LHCN-M2 (cell line): ENCODE measurements at places on chromosomes 11 and 22.

- DNase-seq = peak; percentile 75
Observed at GRCh38 chr11:86637988-86638387, 34.4 kb downstream of the ME3 start.

- no peak for DNase-seq
Observed at GRCh38 chr22:48795664-48796063, 1032.0 kb downstream of the BRD1 start.

GRCh38 chr11:75777461-75778110 is 9.0 kb downstream of the DGAT2 start:
- no peak for DNase-seq

DNA sequence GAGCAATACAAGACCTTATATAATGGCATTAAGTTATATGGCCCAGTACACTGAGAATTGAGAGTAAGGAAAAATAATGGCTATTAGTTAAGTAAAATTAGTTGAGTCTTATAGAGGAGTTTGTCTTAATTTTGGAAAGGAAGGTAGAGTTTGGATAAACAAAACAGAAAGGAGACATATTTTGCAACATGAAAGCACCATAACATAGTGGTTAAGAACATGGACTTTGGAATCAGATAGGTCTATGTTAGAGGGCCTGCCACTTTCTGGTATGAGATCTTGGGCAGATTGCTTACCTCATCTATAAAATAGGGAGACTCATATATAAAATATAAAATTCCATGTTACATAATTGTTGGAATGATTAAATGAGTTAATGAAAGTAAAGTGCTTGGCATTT is 68.9 kb downstream of the CSTPP1 start:
- no peak for DNase-seq

- DNase-seq = peak; percentile 43
Observed at GRCh38 chr11:68632802-68633201, 51.5 kb upstream of the GAL start.

DNA sequence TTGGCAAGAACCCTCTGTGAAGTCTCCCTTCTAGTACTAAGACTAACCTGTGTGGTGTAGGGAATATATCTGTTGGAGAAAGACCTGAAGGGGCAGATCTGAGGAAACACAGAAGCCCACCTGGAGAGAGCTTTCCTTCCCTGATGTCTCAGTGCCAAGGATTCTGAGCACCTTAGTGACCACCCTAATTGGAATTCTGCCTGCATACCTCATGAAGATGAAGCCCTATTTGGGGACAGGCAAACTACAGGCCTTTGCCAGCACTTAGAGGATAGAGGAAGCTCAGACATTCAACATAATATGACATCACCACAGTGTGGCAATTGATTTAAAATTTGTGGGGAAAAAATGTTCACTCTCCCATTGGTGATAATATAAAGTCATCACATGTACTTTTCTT is 766.2 kb upstream of the KIRREL3 start:
- no peak for DNase-seq

- no peak for DNase-seq
Observed at GRCh38 chr11:124867700-124868099, 2.5 kb downstream of the ROBO3 start.

GRCh38 chr11:122754553-122755322 is 83.6 kb upstream of the CRTAM start:
- no peak for DNase-seq

DNA sequence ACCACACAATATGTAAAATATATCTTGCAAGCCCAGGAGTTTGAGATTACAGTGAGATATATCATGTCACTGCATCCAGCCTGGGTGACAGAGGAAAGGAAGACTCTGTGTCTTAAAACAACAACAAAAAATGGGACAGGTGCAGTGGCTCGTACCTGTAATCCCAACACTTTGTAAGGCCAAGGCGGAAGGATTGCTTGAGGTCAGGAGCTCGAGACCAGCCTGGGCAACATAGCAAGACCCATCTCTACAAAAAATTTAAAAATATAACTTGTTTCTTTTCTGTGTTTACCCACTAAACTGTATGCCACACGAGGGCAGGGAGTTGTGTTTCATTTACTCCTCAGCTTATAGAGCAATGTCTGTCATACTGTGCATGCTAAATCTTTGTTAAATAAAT is 3.1 kb downstream of the ZNF280A start:
- DNase-seq = no peak

- no peak for DNase-seq
Observed at GRCh38 chr11:57555393-57555792, 12.1 kb downstream of the UBE2L6 start.

DNA sequence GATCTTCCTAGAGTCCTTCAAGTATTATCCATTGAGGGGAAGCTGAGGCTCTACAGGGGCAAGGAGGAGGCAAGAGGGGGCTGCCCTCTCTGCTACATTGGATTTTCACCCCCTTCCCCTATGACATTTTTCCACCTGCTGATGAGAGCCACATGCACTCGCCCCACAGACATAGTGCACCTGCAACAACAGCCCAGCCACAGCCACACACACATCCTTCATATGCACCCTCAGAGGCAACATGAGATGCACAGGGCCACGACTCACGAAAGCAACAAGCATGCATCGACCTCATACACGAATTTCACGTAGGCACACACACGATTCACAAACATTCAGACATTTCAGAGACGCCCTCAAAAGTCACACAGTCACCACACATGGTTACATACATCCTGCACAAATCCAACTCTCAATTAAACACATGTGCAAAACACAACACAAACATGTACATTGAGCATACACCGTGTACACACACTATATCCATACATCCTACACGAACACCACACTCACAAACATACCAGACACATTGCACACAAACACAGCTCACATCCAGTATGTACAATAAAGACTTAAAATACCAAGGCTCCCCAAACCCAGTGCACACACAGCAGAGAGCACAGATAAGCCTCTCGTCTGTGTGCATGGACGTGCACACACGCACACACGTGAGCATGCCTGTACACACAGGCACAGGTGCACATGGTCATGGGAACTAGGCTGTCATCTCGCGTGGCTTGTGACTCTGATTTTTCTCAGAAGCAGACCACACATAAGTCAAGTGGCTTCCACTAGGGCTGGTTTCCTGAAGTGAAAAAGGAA is 6.3 kb upstream of the LRRC32 start:
- no peak for DNase-seq

DNA sequence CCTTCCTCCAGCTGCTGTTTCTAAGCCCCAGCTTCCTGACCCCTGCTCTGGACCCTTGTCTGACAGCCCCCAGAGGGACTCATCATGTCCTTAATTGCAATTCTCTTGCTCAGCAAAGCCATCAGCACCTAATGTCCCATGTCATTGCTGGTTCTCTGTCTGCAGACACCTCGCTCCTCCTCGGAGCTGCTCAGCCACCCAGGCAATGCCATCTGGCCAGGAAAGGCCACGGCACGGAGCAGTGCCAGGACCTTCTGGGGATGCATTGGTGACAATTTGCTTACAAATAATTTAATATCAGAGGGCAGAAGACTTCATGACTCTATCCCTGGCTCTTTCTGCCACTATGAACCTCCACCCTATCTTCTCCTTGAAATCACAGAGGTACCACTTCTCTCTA is 107.0 kb upstream of the THY1 start:
- no peak for DNase-seq

DNA sequence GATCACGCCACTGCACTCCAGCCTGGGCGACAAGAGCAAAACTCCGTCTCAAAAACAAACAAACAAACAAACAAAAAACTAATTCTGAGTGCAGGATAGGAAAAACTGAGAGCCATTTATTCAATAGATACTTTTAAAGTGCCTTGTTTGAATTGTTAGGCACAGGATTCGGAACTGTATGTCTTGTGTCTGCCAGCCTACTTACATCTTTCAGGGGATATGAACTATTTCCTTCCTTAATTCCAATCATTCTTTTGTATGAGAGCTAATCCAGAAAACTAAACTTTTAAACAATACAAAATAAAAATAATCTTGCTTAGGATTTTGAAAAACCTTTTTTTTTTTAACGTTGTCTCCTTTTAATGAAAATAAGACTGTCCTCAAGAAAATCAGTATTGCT is 12.6 kb downstream of the UVRAG start:
- DNase-seq = no peak

- DNase-seq = no peak
Observed at GRCh38 chr22:48259991-48260670, 1497.7 kb downstream of the TBC1D22A start.

DNA sequence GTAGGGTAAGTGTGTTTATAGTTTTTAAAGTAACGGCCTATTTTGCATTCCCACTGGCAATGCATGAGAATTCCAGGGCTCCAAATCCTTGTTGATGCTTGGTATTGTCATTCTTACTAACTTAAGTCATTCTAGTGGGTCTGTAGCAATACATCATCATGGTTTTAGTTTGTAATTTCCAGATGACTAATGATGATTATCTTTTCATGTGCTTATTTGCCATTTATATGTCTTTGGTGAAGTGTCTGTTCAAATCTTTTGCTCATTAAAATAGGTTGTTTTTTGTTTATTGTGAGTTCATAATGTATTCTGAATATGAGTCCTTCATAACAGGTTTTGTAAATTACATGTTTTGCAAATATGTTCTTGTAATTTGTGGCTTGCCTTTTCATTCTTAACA is 31.2 kb downstream of the MTMR3 start:
- peak; percentile 76 for DNase-seq

DNA sequence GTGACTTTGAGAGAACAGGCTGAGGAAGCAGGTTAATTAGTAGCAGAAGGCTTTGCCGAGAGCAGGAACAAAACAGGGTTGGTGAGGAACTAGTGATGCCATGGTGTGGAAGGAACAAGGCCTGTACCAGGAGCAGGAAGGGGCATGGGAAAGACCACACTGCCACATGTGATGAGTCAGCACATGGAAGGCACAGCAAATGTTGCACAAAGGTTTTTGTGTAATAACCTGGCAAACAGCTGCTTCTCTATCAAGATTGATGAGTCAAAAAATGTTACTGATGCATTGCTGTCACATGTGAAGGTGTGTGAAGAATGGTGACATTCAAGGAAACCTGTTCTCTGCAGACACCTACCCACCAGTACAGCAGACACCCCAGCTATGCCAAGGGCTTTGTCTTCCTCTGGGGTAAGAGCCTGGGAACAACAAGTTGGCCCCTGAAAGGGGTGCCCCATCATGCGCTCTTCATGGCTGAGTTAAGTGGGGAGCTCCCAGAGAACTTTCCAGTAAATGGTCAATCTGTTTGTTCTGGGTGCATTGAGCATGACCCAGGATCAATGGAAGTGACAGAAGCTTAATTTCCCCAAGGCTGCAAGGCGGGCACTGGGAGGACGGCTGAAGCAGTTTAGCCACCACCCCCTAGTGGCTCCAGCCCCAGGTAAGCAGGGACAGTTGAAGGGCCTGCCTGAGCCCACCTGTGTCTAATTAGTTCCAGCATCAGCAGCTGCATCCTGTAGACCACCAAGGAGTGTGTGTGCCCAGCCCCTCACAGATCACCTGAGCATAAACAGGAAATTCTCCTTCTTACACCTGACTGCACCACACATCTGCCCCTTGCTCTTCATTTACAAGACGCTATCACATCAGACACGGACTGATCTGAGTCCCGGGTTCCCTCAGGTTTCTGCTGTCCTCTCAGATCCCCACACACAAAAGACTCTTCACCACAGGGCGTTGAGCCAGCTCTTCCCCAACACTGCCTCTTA is 47.6 kb downstream of the GGTLC2 start:
- DNase-seq = peak; percentile 59

DNA sequence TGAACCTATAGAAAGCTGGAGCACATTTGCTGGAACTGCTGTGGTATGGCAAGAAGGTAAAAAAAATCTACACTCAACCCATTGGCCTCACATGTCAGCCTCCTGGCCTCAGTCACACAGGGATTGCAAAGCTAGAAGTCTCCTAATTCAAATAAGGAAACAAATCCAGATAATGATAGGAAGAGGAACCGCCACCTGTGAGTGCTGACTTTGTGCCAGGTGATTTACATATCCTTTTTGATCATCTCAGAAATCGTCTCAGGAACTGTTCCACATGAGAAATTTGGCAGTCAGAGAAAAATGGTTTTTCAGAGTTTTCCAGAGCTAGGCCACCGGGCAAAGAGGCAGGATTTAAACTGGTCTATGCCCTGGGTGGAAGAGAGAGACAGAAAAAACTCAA is 986 bp downstream of the NLRP10 start:
- DNase-seq = no peak

DNA sequence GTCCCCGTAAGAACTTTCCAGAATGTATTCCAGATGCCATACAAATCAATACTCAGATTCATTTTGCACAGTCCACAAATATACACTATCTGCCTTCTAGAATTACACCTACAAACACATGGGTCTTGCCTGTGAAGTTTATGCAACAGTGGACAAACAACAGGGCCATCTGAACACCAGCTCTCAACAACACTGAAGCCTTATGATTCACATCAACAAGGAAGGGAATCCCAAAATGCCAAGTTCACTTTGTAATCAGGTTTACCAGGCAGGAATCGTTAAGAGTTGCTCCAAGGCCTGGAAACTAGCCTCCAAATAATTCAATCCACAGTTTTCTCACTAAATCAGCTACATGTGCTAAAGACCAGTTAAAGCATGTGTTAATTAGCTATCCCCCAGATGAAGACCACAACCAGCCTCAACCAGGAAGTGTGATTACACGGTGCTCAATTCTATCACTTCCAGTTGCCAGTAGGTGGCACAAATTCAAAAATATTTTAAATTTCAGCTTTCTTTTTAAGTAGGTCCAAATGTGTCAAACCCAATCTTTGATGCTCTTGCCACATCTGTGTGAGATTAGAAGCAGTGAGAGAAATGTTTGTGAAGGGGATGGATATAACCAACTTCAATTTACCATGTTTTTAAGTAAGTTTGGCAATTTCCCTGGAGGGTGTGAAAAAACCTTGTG is 139.1 kb upstream of the BDNF start:
- DNase-seq = peak; percentile 38

DNA sequence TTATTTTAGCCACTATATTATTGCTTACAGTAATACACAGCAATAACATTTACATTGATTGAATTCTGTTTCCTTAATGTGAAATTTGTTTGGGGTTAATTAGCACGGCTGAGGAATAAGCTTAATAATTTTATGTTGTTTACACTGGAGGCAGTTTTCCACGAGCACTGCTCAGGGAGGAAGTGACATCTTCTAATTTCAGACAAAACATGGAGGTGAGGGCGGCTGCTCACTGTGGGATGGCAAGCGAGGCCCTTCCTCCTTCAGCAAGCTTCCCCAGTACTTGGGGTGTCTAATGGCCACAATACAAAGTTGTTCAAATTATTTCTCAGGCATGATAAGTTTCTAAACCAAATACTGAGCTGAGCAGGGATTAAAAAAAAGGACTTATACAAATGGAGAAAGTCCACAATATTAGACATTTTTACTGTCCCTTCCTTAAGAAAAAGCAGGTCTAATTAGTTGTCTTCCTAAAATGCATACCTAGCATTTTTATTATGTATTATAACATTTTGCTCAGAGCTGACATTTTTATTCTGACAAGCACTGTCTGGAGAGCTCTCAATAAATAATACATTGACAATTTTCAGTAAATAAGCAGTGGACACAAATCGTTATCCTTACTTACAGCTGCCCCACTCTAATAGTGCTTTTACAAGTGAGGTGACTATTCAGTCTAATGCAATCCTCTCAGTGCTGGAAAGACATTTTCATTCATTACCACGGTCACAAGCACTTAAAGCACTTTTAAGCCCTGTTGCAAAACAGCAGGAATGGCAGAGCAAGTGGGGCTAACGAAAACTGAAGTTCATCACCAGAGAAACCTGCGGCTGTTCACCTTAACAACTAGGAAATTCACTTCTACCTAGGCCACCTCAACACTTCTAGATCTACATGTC is 56.2 kb downstream of the SOX6 start:
- no peak for DNase-seq
